ENCODE measurements at places on chromosomes 2 and 18.

- no peak for DNase-seq
Observed at GRCh38 chr18:54888933-54889332, 60.7 kb downstream of the RAB27B start.

DNA sequence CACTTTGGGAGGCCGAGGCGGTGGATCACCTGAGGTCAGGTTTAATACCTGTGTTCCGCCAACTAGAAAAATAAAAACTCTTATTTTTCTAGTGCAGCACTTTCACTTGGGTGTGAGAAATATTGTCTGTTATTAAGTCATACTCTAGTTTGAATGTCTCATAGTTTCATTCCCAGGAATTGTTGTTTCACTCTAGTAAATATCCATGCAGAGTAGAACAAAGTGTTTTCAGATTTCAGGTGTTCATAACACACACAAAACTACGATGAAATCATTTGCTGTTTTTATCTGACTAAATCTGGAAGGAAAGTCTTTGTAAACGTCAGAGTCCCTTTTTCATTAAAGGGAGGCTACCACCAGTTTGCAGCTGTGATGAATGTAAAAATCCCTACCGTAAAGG is 4.0 kb downstream of the FAM117B start:
- no peak for DNase-seq

GRCh38 chr2:191664823-191665677 is 12.9 kb upstream of the NABP1 start:
- no peak for DNase-seq

DNA sequence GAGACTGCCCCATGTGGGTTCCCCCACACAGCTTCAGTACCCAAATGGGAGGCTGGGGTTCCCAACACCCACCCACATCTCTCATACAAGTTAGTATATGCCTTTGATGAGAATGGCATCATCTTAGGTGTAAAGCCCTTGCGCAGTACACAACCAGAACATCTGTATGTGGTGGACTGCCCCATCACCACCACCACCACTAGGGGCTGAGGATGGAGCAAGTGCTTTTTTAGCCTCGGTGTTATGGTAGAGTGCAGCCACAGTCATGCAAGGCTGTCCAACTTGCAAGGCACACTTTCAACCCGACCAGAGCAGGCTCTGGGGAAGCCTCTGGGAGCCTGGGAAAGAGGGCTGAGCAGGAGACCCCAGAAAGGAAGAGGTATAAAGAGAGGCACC is 241.2 kb downstream of the TFCP2L1 start:
- DNase-seq = no peak

DNA sequence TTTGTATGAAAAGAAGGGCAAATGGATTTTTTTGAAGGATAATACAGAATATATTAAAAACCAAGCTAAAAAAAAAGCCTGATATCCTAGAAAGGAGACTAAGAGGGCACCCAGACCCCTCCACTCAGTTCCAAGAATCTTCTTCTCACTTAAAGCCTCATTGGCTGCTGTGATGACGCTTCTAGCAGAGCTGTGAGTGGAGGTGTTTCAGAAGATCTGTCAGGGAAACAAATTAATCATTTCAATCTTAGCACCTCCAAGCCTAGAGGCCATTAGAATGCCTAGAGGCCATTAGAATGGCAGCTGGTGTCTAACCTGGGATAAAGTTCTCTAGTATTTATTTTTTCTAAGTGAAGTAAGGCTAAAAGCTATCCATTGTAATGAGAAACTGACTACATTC is 164.2 kb upstream of the TMEM200C start:
- DNase-seq = no peak

- DNase-seq = no peak
Observed at GRCh38 chr2:129299338-129299737, 680.1 kb upstream of the RAB6C start.

GRCh38 chr18:64244571-64244970 is 95.7 kb upstream of the LINC00305 start:
- DNase-seq = peak; percentile 11

- DNase-seq = no peak
Observed at GRCh38 chr2:149042881-149043280, 4.4 kb downstream of the LYPD6B start.

DNA sequence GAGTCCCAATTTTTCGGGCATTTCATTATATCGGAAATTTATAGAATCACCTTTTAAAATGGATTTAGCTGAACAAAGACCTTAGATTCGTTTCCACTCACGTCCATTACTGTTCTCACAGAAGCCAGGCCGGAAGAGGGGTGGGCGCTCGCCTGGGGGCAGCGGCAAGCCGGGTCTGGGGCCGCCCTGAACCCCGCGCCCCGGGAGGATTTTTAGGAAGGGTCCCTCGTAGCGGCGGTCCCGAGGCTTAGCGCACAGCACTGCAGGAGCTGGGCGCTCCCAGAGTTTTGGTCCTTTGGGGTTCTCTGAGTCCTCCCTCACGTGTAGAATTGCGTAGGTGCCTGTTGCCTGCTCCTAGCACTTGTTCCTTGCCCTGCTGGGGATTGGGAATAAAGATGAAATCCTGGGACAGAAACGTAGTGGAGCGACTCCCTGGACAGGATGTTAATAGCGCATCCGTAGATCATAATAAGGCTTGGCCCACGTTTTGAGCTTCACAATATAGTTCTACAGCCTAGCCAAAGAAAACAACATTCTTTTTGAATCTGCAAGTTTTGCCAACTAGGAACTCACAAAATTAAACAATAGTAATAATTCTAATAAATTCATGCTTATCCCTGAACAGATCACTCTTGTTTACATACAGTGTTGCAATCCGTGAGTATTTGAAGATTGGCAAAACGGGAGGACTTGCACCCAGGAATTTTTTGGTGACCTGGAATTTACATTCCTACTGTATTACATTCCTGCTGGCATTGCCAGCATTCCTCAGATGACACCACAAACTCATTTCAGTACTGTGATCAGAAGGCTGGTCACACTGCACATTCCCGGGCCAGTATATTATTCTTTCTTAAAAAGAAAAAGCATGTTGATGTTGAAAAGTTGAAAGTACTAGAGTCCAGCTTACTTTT is 875 bp downstream of the C18orf63 start:
- no peak for DNase-seq

DNA sequence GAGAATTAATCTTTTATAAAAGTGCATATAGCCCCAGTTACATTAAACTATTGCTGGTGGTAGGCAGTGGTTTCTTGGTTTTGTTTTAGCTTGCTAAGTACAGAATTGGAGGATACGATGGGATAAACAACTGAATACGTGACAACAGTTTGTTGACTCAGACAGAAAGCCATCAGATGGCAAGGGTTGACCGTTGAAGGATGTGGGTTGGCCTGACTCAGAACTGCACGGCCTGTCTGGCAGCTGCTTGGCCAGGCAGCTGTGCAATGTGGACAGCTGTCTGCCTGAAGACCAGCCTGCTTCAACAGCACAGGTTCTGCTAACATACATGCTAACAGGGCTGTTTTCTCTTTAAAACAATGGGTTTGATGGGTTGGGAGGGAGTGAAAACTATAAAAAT is 46.6 kb downstream of the PRKRA start:
- DNase-seq = peak; percentile 97

- DNase-seq = no peak
Observed at GRCh38 chr18:37634516-37634915, 68.9 kb upstream of the CELF4 start.

DNA sequence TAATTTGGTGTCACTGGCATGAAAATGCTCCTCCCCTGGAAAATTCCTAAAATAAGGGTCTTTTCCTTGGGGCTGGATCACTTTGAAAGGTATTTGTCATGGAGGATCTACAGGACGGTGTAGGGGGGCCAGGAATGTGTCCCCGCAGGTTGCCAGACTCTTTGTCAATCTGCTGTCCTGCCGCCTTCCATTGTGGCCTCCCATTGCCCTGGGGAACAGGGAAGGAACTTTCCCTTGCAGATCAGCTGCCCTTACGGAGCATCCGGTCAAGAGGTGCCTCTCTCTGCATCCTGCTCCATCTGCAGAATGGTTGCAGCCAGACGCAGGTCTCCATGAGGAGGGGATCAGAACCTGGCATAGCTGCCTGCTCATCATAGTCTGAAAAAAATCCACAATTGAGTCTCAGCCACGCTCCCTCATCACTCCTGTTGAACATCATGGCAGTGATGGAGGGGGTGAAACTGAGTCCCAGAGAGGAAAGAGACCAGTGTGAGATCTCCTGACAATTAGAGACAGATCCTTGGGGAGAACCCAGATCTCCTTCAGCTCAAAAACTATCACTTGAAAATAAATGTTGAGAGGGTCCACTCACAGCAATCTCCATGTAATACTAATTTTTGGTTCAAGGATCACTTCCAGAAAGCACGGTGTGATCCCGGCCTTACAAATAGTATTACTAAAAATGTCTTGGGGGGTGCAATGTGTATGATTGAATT is 244.8 kb downstream of the MYCN start:
- no peak for DNase-seq

GRCh38 chr18:53795610-53796009 is 428.9 kb downstream of the MBD2 start:
- no peak for DNase-seq

GRCh38 chr2:54945391-54946219 is 104.6 kb downstream of the RTN4 start:
- peak; percentile 72 for DNase-seq

- DNase-seq = peak; percentile 24
Observed at GRCh38 chr2:132949108-132949507, 279.1 kb upstream of the LYPD1 start.

DNA sequence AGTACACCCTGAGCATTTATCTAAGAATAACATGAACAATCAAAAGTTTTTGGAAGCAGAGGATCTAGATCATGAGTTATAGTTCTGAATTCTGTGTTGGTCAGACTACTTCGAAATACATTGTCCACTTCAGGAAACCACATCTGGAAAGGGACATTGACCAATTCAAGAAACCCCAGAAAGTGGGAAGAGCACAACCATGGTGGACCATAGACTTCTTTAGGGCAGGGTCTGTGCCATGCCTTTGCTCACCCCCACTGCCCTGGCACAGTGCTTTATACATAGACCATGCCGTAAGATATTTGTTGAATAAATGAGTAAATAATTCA is 44.3 kb upstream of the CYP1B1 start:
- DNase-seq = no peak

DNA sequence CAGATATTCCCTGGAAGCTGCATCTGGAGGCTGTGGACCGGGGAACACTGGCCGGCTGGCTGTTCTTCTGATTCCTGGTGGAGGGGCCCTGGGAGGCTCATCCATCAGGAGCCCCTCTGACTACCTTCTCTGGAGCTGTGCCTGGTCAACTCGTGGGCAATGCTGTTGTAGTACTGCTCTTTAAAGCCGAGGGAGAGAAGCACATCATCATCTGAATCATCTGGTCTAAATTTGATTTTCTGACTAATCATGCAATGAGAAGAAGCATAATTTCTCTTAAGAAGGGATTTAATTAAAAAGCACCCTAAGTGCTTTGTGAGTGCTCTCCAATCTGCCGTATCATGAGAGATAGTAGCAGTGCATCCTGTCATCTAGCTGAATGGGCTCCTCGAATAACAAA is 229.5 kb downstream of the FHOD3 start:
- DNase-seq = no peak

DNA sequence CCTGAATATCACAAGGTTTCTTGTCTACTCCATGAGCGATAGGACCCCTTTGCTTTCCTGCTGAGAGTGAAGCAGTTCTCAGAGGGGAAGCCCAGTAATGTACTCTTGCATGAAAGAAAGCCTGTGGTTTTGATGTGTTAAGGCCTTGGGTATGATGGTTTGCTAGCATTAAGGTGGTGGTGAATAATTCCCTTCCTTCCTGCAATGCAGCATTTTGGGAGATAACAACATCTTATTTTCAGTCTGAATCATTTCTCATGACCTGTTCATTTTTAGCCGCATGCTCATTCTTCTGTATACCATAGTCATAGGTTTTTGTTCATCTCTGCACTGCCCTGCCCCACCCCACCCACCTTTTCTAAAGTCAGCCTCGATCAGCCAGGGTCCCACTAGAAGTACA is 66.2 kb downstream of the HNMT start:
- DNase-seq = peak; percentile 69

DNA sequence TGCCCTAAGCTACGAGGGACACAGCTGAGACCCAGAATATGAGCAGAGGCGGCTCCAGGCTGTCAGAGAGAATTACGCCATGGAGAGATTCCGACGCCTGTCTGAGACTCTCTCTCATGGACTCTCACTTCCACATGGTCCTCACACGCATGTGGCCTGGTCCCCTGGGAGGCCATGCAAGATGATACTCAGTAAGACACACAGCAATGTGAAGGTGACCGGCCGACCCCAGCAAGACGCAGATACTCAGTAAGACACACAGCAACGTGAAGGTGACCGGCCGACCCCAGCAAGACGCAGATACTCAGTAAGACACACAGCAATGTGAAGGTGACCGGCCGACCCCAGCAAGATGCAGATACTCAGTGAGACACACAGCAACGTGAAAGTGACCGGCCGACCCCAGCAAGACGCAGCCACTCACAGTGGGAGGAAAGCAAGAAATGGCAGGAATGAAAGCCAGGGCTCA is 400.8 kb upstream of the MYT1L start:
- DNase-seq = no peak

Measured in GM12865 (cell line).